CD4-positive, alpha-beta memory T cell (primary cell): ENCODE measurements at places on chromosomes 1 and 21.

- DNase-seq: peak; percentile 47
Observed at GRCh38 chr1:8423269-8423691, 105.4 kb downstream of the SLC45A1 start.

DNA sequence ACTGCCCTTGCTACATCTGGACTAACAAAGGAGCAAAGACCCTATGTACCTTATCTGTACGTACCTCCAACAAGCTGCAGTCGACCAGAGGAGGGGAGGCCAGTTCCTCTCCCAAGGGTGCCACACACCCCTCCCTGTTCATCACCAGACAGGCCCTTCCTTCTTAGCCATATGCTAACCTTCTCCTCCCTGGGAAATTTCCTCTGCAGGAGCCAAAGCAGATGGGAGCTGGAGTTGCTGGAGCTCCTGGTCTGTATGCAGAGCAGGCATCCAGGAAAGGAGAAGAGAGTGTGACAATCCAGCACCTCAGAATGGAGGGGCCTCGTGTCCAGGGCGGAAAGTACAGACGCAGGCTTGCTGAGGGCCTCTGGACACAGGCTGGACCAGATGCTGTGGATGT, 48.5 kb downstream of the C8B start:
- DNase-seq: no peak

DNA sequence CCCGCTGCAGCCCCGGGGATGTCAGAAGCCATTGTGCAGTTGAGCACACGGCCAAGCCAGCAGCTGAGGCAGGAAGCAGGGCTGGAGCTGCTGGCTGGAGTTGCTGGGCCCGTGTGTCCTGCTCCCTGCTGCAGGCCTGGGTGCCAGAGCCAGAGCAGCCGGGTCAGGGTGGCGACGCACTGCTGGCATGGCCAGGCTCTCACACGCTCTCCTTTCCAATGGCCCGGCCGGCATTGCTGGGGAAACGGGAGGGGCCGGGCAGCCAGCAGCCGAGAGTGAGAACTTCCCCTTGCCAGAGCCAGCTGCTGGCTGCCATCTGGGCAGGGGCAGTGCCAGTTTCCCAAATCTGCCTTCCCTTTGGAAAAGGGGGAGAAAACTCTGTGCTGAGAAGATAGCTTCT, 82.4 kb upstream of the PROX1 start:
- no peak for DNase-seq

DNA sequence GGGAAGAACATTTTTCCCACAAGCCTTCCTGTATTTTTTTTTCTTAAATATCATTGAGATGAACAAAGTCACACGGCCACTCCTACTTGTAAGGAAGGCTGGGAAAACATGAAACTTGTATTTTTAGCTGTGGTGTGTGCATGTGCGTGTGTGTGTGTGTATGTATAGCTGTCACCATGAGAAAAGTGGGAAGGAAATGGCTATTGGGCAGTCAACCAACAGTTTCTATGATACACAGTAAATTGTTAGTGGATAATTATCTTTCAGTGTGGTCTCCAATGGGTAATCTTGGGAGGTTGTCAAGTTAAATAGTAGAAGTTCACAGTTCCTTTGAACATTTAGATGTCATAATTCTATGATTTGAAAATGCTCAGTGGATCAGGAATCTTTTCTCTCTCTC, 132.7 kb upstream of the USP24 start:
- DNase-seq: no peak

- DNase-seq: no peak
Observed at GRCh38 chr1:168509875-168510791, 33.7 kb downstream of the XCL2 start.

GRCh38 chr1:231407547-231408396, 14.3 kb downstream of the EGLN1 start:
- no peak for DNase-seq

GRCh38 chr1:32761253-32761877, 55.8 kb downstream of the YARS1 start:
- no peak for DNase-seq

GRCh38 chr1:207920444-207921021, 9.6 kb upstream of the CD34 start:
- DNase-seq: no peak

GRCh38 chr1:175369696-175370095, 177.1 kb upstream of the KIAA0040 start:
- no peak for DNase-seq

- DNase-seq: no peak
Observed at GRCh38 chr1:25861316-25862286, 2.3 kb upstream of the AUNIP start.

GRCh38 chr1:116095027-116095426, 16.2 kb upstream of the MAB21L3 start:
- no peak for DNase-seq

DNA sequence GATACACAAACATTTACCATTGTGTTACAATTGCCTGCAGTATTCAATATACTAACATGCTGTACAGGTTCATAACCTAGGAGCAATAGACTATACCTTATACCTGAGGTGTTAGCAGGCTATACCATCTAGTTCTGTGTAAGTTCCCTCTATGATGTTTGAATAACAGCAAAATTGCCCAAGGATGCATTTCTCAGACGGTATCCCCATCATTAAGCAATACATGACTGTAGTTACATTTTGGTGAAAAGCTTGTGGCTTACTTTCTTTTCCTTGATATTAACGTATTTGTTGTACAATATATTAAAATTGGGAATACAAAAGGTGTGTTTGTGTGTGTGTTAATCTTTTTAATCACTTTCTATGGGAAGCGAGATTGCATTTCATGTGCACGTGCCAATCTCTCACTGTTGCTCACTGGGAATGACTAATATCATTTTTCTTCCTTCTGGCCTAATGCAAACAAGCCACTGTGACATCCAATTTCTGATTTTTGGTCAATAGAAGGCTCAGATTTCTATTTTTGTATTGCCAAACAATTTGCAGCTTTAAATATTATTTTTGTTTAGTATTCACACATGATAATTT, 36.7 kb upstream of the WLS start:
- no peak for DNase-seq

DNA sequence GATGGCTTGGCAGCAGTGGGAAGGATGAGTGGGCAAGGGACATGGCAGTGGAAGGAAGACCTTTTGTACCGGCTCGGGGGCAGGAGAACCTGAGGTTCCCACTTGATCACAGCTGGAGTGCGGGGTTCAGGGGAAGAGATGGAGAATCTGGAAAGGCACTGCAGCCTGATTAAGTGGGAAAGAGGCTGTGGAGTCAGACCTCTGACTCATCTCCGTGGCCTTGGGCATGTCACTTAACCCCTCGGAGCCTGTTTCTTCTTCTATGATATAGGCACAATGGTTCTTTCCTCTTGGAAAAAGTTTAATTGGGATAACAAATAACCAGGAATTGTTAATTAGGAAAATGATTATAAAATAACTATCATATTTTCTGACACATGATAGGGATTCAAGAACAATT, 13.1 kb upstream of the TMEM61 start:
- no peak for DNase-seq

GRCh38 chr1:3491291-3492246, 37.1 kb downstream of the ARHGEF16 start:
- DNase-seq: peak; percentile 83

GRCh38 chr1:99749504-99750347, 16.7 kb downstream of the FRRS1 start:
- DNase-seq: no peak

GRCh38 chr1:58608297-58608696, 31.2 kb upstream of the TACSTD2 start:
- no peak for DNase-seq

GRCh38 chr1:101291562-101292380, 55.0 kb downstream of the S1PR1 start:
- DNase-seq: peak; percentile 47

DNA sequence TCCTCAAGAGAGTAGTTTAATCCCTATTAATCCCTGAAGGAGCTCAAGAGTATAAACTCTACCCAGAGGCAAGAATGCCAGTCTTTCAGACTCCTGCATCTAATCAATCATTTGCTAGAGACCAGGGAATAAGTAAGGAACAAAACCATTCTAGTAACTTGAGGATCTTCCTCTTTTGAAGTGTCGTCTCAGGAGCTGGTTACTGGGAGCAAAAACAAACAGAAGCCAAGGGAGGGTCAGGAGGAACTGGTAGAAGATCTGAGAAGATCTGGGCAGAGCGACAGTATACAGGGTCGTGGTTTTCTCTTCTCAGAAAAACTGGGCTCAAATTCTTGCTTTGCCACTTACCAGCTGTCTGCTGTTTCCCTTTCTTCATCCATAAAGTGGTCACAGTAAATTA, 69.3 kb downstream of the RPS6KA1 start:
- DNase-seq: no peak

GRCh38 chr21:26495283-26495849, 77.7 kb downstream of the CYYR1 start:
- DNase-seq: no peak

GRCh38 chr1:199857108-199857507, 170.4 kb upstream of the NR5A2 start:
- no peak for DNase-seq

DNA sequence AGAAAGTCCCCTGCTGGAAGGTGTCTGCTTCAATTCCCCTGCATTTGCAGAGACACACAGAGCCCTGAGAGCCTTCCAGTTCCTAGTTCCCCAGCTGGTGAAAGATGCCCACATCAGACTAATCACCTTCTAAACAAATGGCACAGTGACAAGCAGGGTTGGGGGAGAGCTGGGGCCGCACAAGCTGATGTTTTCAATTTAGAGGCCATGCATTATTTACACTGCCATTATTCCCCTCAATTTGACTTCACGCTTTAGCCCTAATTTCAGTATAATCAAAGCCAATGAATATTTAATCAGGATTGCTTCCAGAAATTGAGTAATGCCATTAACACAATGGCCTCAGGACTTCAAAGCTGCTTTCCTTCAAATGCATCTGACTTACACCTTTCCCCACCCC, 81.5 kb downstream of the BEND5 start:
- no peak for DNase-seq

DNA sequence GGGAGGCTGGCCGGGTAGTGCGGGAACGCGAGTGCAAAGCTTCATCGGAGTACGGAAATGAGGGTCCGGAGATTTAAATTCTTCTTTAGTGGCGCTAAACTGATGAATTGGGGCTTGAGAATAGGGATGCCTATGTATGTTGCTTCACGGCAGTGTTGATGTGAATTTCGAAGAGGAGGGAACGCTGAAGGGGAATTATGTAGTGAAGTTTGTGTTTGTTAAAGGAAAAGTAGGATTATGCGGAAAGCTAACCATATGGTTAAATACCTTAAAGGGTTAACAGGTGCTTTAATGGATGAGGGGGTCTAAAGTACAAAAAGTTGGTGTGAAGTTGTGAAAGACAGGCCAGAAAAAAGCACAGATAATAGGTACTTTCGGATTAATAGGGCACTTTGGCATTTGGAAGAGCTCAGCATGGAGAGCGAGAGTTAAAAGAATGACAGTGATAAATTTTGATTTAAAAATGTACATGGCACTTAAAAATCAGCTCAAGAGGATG, 1.4 kb downstream of the HS2ST1 start:
- DNase-seq: no peak

DNA sequence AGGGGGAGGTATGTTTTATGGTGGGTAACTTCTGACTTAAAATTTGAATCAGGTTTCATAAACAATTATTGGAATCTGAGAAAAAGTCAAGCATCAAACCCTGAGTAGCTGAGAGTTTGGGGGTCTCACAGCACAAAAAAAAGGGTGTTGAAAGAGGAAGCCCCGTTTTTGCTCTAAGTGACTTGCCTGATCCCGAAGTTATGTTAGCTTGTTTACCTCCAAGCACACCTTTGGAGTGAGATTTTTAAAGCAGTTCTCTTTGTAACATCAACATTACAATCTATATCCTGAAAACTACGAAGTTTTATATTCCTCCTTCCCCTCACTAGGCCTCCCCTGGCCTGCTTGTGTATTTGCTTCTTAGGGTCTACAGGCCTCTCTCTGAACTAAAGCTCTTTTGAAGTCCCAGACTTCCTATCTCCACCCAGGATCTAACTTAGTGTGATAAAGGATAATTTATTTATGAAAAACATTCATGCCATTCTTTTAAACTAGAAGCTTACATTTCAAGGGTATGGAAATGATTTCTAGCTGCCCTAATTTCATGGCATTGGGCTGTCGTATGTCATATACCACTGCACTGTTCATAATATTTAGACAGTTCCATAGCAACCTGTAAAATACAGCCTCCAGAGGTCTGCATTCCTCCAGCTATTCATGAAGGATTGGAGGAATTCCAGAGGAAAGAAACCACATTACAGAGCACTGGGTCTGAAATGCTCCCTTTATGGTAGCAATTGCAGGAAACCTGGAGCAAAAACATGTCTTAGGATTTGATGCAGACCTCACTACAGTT, 36.1 kb upstream of the RGS1 start:
- no peak for DNase-seq

DNA sequence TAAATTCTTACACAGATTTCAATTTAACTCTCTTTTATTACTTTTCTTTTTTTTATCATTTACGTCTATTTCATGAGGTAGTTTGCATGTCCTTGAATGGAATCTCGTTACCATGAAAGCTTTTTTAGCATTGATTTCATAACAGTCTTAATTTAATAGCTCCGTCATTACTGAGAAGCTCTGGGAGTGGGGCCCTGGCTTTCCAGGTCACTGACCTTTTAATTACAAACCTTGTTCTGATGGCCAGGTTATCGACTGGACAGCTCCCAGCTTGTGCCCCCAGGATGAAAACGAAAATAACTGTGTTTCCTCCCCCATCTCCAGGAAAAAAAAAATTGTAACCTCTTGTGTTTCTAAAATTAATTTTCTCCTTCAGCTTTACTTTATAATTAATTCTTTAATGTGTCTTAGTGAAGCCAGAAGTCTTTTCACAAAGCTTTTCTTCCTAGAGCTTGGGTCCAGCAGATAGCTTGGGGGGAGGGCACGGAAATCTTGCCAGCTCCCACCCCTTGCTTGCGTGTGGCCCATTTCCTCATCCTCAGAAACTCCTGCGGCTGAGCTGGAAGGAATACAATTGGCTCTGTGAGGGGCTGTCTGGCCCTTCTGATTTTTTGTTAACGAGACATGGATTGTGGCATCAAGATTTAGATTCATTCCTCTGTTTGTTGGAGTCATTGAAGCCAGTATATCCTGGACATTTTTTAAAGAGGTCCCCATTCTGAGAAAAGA, 65.7 kb downstream of the PEX14 start:
- no peak for DNase-seq

DNA sequence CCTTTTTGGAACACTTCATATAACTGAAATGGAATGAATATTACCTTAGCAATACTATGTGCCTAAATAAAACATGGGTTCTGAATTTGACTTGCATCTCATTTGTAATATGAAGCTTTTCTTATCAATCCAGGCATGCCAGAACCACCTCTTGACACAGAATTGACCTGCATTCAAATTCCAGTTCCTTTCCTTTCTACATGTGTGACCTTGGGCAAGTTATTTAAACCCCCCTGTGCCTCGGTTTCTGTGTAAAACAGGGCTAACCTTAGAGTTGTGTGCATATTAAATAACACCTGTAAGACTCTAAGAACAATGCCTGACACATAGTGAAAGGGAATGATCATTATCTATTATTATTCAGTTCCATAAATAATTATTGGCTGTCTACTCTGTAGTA, 2.0 kb upstream of the NOS1AP start:
- DNase-seq: no peak

DNA sequence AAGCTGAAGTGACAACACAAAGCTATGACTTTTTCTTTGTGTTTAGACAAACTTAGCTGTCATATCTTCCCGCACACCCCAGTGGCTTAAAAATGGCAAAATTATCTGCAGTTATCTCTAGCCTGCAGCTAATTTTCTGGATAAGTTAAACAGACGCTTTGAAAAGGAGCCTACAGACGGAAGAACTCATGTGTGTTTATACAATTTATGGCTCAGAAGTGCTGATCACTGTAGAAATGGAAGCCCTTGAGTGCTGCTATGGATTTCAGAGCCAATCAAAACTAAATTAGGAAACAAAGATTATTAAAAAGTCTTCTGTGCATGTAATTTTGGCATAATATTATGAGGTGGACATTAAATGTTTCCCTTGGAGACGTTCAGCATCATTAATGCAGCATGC, 11.6 kb downstream of the NTNG1 start:
- DNase-seq: no peak
